ENCODE measurements at places on chromosomes 3 and 15.

DNA sequence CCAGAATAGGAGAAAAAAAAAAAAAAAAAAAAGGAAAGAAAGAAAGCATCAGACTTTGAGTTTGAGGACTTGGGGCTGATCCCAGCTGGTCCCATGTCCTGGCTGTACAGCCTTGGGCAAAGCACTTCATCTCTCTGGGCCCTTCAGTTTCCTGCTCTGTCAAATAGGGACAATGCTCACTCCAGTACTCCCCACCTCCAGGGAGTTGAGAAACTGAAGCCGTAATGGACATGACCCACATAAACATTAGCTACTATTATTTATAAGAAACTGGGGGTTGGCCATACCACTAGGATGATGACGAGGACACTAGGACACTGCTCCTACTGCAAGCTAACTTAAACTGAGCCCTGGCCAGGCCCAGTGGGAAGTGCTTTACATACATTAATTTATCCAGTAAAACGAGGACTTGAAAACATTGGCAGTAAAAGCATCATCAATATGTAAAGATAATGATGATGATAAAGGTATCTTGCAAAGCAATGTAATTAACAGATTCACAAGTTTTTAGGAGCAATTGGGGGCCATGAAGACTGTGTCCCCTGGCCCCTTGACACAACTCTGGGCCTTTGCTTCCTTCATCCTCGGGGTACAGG is 22.9 kb upstream of the SMAD6 start:
- no peak for DNase-seq

- DNase-seq, result no peak
These were observed 94.3 kb upstream of the SGO1 start for GRCh38 chr3:20280257-20280656.

DNA sequence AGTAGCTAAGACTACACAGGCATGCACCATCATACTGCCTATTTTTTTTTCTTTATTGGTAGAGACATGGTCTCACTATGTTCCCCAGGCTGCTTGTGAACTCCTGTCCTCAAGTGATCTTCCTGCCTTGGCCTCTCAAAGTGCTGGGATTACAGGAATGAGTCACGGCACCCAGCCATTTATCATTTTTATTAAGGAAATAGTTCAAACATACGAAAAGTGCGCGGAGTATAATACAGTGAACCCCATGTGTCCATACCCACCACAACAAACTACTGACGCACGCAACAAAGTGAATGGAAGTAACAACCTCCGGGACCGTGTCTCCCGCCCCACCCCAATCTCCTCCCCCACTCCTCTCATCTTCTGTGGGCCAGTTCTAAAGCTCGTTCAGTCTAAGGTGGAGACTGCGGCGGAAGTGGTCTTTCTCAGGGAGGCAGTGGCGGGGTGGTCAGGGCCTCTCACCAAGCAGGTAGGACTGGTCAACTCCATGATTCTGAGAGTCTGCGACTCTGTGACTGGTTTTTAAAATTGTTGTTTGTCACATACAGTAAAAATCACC is 42.1 kb downstream of the DNAJB8 start:
- DNase-seq, result no peak

- no peak for DNase-seq
These were observed 26.8 kb downstream of the SERPINI1 start for GRCh38 chr3:167762296-167762695.

GRCh38 chr3:123410149-123410515 is 38.8 kb downstream of the ADCY5 start:
- DNase-seq, result no peak

DNA sequence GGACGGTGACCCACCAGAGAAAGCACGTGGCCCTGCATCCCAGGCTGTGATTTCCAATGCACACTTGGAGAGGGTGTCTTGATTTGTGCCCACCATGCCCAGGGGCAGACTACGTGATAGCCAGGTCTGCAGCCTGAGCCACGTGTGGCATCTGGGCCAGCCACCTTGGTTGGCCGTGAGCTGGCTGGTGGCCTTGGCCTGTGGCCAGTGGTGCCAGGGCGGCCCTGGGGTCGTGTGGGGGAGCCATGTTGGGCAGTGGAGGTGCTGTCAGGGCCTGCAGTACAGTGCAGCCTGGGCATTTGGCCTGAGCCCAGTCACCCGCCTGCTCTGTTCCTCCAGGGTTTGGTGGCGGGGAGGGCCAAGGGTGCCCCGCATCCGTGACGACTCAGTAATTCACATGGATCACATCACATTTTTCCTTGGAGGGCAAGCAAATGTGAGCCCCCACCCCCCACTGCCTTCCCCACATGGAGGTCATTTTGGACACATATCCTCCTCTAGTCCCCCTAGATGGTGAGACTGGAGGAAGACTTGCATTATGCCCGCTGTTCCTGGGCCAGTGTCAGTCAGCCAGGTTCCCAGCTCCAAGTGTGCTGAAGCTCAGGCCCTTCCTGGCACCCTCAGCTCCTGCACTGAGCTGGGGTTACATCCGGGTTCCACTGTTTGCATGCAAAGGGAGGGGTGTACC is 201.4 kb downstream of the UBE3A start:
- DNase-seq, result no peak

GRCh38 chr3:171028779-171029232 is 2.3 kb upstream of the SLC2A2 start:
- no peak for DNase-seq

- DNase-seq, result no peak
These were observed 76.1 kb upstream of the CMSS1 start for GRCh38 chr3:99741588-99741987.

GRCh38 chr3:122324871-122325323 is at the start of gene CSTA:
Gene CSTA (plus strand): TSS chr3:122325248. CDS start chr3:122325293, 45 bp downstream.
- DNase-seq, result no peak

DNA sequence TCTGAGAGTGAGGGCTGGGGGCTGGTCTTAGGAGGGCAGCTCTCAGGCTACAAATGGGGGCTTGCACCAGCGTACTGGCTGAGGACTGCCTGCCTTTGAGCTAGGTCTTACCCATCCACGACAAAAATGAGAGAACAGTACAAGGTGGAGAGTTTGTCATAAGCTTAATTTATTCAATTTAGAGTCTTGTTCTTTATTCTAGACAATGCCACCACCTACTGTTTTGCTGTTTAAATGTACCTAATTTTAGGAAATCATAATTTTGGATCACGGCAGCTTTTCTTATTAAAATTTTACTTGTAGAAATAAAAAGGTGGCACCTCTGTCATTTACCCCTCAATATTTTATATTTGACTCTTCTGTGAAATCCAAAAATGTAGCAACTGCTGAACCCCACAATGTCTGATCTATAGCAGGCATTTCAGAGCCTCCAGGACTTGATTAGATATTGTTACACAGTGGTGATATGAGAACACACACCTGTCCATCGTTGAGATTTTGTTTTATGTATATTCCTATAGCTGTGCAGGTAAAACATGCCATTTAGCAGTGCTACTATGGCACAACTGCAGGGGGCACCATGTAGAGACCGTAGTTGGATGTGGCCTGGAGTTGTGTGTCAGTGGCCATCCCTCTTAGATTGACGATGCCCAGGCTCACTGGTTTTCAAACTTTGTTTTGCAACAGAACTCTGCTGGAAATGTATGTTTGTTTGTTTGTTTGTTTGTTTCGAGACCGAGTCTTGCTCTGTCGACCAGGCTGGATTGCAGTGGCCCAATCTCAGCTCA is 88.6 kb downstream of the SLCO3A1 start:
- DNase-seq, result no peak

- no peak for DNase-seq
These were observed 848.6 kb downstream of the ROBO1 start for GRCh38 chr3:78919021-78919755.

GRCh38 chr3:135862361-135862760 is 103.2 kb upstream of the PPP2R3A start:
- DNase-seq, result no peak

GRCh38 chr3:126098391-126098858 is 14.5 kb upstream of the SLC41A3 start:
- DNase-seq, result no peak

- no peak for DNase-seq
These were observed at the start of gene CYP1A2 for GRCh38 chr15:74748322-74748946. Gene CYP1A2 (plus strand): TSS chr15:74748845. CDS start chr15:74749739, 894 bp downstream.

Data from activated T-cell treated with anti-CD3 and anti-CD28 coated beads for 48 hours (primary cell).